ENCODE measurements at places on chromosomes 2 and 18. TPM values are rescaled to one million over a fixed set of nuclear protein-coding genes. Genes with fewer than 3 reads are reported as not detected.

Gene SPDYA
- 1.8 TPM for polyA plus RNA-seq

DNA sequence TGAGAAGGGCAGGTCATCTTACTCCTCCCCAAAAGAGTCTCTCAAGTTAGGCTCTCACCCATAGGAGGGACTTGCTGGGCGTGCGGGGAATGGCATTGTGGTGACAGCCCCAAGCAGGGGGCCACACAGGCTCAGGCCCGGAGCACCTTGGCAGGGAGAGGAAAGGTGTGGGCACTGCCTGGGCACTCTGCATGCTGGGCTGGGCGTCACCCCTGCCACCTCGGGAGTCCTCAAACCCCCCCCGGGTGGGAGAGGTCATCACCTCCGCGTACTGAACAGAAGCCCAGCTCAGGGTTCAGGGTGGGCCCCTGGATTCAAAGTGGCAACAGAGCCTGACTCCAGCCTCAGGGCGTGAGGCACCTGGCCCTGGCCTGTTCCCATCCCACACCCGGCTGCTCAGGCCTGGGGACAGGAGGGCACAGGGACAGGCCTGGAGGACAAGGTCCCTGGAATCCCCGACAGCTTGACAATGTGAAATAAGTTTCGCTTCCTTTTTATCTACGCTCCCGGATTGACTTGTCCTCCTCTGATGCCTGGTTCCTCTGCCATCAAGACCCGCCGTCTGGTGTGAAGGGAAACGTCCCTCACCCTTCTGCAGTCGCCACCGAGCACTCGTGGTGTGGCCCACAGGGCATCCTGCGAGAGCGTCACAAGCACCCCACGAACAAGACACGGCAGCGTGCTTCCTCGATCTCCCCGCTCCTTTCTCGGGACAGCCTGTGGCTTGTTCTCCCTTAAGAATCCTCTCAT lies 97.8 kb downstream of the HDAC4 start:
- DNase-seq: no peak

- peak; percentile 60 for DNase-seq
Measured at GRCh38 chr2:45610281-45611019, 617 bp downstream of the SRBD1 start.

DNA sequence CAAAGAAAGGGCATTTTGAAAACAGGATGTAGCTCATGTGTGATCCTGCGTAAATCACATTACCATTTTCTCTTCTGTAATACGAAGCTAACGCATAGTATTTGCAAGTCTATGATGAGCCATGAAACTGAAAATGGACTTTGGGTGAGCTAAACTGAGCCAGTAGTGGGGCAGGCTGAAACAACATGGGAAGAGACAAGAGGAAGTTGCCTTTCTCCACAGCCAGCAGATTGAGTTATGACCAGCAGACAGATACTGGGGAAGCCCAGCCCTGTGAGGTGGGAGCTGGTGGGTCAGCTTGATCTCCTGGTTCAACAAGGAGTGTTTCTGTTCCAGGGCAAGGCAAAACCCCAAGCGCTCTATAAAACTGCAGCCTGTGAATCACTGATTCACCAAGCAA lies 11.8 kb downstream of the CYRIA start:
- DNase-seq: no peak

Gene LHCGR
- polyA plus RNA-seq: 0.18 TPM

Data from right renal pelvis (tissue), 4 donors.